ENCODE measurements at places on chromosomes 16 and 17.

DNA sequence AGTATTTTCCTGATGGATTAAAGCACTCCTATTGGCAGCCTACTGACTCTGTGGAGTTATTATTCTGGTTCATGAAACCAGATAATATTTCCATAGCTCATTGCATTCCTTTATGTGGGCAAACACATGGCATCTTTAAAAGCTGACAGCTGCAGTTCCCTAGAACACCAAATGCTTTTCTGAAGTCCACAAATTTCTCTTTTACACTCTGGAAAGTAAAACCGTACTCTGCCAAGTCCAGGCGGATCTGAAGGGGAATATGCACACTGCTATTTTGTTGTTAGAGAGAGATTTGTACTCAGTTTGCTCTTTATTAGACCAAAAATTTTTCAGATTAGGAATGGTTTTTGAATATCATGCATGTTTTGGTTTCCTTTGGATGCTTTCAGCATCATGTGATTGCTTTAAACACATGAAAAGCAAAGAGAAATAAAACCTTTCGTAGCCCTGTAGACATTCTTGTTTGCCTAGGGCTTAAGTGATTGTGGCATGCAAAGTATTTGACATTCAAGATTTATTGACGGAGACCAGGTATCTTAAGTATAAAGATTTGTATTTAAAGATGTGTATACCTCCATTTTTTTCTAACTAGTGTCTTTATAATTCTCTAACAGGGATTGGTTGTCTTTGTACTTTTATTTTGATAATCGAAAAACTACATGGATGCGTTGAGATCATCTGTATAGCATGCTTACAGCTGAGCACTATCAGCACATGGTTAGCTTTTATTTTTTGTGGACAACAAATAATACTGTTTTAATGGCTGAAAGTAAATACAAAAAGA, 19.5 kb downstream of the SEC14L1 start:
- no peak for DNase-seq

- no peak for DNase-seq
Measured at GRCh38 chr16:19168371-19169081, 486 bp downstream of the SYT17 start.

DNA sequence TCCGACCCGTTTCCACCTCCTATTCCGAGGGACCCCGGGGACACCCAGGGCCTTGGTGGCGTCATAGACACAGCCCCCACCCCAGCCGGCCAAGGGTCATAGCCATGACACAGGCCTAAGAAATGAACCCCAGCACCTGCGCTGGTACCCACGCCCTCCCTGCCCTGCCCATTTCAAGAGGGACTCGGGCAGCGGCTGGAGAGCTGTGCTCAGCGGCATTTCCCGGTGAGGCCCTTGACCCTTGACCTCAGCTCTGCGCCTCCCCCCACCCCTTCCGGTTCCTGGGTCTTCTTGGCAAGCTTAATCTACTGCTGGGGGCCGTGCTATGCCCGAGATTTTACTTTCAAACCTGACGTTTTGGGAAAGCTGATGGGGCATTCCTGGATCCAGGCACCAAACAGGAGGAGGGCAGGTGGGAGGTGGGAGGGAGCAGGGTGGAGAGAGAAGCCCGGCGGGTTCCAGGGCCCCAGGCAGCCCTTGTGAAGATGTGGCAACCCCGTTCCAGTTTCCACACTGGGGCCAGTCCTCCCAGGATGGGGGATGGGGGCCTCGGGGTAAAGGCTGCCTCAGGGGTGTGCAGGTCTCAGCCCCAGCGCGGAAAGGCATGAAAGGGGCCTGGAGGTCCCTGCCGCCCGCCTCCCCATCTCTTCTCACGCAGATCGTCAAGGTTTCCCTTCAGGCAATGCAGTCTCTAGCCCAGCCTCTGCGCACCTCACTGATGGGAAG, at the start of gene SLC22A31:
TSS of gene SLC22A31 (minus strand) at position 414 of the 726 bp plus-strand sequence. CDS start at position 378, 36 bp downstream.
- no peak for DNase-seq

DNA sequence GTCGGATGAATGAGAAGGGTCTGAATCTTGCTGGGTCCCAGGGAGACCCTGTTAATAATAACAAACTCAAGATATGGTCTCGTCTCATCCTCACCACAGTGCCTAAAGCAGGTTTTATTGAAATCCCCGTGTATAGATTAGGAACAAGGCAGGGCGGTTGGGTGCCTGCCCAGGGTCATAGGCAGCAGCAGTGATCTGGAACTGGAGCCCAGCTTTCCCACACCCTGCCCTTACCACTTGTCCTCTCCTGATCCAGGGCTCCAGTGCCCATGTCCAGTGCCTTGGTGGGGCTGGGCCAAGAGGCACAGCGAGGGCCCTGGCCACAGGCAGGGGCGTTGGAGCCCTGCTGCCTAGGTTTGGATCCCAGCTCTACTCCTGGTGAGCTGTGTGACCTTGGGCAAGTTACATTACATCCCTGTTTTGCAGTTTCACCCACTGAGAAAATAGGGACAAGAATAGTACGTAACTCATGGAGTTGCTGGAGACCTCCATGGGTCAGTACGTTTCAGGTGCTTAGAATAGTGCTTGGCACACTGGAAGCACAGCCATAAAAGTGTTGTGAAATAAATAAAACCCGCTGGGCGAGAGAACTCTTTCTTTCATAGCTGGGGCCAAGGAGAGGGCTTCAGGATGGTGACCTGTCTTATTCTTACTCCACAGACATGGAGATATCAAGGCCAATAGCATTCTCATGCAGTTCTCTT, 13.9 kb downstream of the SOCS3 start:
- DNase-seq = no peak

DNA sequence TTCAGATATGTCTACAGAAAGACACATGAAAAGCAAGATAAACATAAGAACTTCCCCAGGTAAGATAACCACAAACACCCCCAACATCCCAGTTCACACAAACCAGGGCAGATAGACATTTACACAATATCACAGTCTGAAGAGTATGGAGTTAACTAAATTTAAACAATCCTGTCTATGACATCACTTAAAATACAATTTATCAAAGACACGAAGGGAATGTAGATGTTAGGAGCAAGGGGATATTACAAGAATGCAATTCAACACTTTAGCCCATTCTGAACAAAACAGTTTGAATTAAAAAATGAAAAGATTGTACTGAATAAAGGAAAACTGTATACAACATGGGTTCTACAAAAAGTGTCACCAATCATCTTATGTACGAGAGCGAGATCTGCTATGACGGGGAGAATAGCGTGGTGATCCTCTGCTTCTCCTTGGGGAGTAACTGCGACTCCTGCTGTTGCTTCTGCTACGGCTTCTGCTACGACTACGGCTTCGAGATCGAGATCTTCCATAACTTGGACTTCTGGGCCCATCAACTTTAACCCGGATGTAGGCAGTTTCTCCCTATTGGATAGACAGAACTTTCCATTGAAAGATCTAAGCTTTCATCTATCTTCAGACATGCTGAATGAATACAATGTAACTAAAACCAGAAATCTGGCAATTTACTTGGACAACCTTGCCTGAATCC, 1.9 kb downstream of the SRSF1 start:
- no peak for DNase-seq

DNA sequence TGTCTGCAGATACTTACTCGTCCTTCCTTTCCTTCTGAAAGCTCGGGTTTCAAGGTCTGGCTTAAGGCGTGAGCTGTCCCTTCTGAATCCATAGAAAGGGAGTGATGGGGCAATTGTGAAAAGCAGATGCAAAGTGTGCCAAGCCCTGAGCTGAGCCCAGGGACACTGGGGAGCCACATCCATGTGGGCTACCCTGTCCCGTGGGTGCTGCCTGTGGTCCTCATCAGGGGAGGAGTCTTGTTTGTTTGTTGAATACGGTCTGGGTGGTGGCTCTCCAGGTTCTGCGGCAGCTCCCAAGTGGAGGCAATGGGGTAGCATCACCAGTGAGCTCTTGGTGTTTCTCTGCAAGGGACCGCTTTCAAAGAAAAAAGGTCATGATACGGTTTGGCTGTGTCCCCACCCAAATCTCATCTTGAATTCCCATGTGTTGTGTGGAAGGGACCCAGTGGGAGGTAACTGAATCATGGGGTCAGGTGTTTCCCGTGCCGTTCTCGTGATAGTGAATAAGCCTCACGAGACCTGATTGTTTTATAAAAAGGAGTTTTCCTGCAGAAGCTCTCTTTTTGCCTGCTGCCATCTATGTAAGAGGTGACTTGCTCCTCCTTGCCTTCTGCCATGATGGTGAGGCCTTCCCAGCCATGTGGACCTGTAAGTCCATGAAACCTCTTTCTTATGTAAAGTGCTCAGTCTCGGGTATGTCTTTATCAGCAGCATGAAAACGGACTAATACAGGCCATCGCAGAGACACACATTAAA, 1.0 kb upstream of the ALG1 start:
- no peak for DNase-seq

DNA sequence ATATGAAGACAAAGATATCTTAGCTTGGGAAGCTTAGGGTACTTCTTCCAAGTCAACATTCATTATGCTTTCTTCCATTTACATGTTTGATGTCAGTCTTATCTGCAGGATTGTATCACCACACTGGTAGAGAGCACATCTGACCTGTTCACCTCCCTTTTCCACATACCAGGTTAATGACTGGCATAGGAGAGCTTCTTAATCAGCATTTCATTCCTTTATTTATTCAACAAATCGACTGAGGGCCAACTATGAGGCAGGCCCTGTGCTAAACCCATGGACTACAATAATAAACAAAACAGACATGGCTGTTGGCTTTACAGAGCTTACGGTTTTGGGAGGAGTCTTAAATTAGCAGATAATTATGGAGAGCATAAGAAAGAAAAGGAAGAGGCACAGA, 378.1 kb upstream of the CDH11 start:
- DNase-seq = no peak

- DNase-seq = no peak
Measured at GRCh38 chr17:17672453-17673368, 8.5 kb upstream of the RAI1 start.

- no peak for DNase-seq
Measured at GRCh38 chr16:67246756-67247191, 507 bp downstream of the FHOD1 start.

DNA sequence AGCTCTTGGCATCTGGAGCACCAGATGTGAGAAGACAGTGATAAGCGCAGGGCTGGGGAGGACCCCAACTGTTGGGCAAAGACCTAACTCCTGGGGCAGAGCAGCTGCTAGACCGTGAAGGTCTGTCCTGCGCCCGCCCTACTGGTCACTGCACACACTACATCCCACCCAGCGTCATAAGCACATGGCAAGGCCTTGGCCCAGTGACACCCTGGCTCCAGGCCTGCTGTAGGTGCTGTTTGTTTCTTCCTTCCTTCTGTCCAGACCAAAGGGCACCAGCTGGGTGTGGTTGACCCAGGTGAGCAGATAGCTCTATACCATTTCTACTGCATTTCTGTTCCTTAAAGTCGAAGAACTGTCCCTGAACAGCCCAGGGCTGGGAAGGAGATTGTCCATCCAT, 6.4 kb downstream of the TRPV3 start:
- no peak for DNase-seq

- DNase-seq = no peak
Measured at GRCh38 chr16:67228905-67229304, 2.0 kb downstream of the TMEM208 start.

DNA sequence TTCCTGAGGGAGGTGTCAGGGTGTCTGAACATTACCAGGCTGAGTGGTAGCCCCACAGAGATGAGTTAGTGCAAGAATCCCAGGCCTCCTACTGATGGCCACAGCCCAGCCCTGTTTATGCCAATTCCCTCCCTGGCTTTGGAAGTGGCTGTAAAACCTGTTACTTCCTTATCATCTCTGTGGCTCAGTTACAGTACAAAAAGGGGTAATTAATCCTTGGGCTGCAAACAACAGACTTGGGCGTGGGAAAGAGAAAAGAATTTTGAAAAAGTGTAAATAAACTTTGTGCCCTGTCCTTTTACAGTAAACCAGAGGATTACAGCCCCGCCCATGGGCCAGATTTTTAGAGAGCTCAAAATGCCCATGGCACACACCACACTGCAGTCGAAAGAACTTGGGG, 73.1 kb upstream of the AXIN2 start:
- DNase-seq = no peak

GRCh38 chr16:28189245-28189644, 22.5 kb downstream of the XPO6 start:
- DNase-seq = no peak

DNA sequence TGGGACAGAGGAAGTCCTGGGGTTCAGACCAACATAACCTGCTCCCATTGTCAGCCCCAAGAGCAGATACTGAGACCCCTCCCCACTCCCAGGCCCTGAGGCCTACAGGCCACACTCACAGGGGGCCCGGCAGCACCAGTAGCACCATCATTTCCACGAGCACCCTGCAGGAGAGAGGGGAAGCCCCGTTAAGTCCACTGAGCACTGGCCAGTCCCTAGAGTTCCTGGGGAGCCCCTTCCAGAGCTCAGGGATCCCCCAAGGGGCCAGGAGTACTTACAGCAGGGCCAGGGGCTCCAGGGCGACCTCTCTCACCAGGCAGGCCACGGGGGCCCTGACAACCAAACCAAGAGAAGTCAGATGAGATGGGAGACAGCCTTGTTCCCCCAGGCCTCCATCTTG, 5.4 kb downstream of the COL1A1 start:
- no peak for DNase-seq

- DNase-seq = no peak
Measured at GRCh38 chr17:4520060-4520893, 21.6 kb downstream of the SPNS2 start.

GRCh38 chr17:41697122-41697962, 8.7 kb downstream of the EIF1 start:
- no peak for DNase-seq

DNA sequence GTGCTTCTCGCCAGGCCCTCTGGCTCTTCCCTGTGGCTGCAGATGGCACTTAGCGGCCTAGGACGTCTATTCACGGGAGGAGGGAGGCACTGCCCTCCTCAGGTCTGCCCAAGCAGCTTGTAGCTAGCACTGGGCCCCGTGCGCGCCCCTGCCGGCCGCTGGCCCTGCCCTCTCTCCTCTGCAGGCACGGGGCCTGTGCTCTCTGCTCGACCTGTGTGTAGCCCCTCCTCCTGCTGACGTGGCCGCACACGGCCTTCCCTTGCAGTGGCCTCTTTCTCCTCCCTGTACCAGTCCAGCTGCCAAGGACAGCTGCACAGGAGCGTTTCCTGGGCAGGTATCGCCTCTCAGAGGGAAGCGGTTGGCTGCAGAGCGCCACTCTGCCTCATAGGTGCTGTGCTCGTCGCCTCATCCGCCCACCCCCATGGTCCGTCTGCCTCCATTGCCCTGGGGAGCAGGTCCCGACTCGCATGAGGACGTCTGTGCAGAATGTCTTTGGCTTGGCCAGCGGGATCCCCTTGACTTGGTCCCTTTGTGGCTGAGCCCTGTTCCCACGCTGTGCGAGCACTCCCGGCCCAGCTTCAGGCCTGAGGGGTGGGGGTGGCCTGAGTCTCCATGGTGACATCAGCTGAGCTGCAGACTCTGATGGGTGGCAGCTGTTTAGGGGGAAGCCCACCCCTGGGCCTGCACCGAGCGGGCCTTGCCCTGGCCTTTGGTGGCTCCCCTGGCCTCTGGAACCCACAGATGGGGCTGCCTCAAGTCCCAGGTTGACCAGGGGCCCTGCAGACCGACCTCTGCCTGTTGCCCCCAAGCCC, 34.6 kb downstream of the TSC2 start:
- no peak for DNase-seq

GRCh38 chr17:30808785-30809286, 15.7 kb downstream of the CRLF3 start:
- no peak for DNase-seq

GRCh38 chr17:83119987-83120864, 40.8 kb downstream of the METRNL start:
- DNase-seq = no peak

Measured in activated gamma-delta T cell treated with anti-CD3 and anti-CD28 coated beads, Interleukin-2, amount 50 U/mL, for 16 hours (primary cell).